ENCODE measurements at places on chromosomes 1 and 21.

- DNase-seq, result no peak
Measured at GRCh38 chr21:28903448-28903847, 89.2 kb downstream of the LTN1 start.

GRCh38 chr1:29673669-29674626 lies 437.6 kb downstream of the PTPRU start:
- no peak for DNase-seq

DNA sequence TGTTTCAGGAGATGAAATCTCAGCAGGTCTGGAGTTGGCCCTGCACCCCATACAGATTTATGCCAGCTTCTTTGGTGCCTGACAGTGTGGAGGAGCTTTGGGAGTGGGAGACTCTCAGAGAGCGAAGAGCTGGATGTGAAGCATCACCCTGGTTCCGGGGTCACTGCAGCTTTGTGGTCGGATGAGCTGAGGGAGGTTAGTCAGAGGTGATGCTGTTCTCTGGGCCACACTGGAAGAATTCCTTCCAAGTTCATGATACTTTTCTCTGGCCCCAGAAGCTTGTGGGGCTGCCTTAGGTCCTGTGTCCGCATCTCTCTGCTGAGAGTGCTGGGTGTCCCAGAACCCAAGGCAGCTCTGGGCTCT lies 467.8 kb downstream of the CAMTA1 start:
- DNase-seq, result no peak

- no peak for DNase-seq
Measured at GRCh38 chr1:171257607-171258076, 9.3 kb downstream of the FMO1 start.

DNA sequence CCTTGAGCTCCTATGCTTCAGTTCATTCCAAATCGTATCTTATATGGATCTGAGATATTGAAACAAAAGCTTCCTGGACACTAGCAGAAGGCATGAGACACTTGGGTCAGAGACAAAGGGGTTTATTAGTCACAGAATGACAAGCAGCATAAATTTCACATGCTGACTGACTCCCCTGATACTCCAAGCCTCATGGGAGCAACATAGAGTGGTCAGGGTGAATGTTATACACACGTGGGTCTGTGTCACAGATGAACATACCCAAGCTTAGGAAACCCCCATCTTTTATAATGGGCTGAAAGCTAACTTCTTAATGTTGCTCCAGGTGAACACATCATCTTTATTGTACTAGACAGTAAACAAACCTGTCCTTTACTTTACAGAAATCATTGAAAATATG lies 599.9 kb upstream of the RGS18 start:
- no peak for DNase-seq

DNA sequence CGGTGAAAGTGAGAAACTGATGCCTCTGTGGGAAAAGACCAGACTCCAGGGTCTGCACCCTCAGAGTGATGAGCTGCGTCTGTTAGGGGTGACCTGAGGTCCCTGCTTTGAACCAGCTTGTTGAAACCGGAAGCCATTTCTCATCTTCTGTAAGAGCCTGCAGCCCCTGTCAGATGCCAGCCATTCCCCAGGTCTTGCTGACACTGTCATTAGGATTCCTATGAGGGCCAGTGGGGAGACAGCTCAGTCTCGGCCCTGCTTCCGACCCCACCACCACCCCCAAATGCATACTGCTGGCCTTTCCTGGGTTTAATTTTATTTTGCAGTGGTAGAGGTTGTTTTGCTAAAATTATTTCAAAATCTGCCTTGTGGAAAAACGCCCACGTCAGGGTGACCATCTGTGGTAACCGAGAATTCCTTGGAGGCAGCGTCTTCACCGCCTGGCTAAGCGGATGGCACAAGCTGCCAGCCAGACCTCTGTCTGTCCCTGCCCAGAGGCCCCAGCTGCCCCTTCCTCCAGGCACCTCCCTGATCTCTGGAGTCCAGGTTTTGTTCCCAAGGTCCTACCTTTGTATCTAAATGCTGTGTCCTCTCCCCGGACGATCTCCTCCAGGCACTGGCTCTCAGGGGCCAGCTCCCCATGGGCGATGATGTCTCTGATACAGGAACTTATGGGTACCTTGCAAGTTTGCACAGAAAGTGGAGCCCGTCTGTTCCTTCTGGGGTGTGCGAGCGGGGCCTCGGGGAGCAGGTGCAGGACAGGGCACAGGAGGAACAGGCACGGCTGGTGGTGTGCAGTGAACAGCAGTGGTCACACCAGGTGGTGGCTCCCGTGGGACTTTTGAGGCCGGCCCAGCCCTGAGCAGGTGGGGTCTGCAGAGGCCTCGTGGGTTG lies 49.9 kb downstream of the PRKCZ start:
- DNase-seq, result no peak

- no peak for DNase-seq
Measured at GRCh38 chr21:44923480-44924084, 2.9 kb upstream of the ITGB2 start.

- DNase-seq, result no peak
Measured at GRCh38 chr1:145979746-145980456, 15.4 kb downstream of the POLR3GL start.

GRCh38 chr1:50783286-50783685 lies 176.8 kb downstream of the FAF1 start:
- no peak for DNase-seq

GRCh38 chr21:20343186-20343585 lies 655.0 kb upstream of the NCAM2 start:
- DNase-seq, result no peak

DNA sequence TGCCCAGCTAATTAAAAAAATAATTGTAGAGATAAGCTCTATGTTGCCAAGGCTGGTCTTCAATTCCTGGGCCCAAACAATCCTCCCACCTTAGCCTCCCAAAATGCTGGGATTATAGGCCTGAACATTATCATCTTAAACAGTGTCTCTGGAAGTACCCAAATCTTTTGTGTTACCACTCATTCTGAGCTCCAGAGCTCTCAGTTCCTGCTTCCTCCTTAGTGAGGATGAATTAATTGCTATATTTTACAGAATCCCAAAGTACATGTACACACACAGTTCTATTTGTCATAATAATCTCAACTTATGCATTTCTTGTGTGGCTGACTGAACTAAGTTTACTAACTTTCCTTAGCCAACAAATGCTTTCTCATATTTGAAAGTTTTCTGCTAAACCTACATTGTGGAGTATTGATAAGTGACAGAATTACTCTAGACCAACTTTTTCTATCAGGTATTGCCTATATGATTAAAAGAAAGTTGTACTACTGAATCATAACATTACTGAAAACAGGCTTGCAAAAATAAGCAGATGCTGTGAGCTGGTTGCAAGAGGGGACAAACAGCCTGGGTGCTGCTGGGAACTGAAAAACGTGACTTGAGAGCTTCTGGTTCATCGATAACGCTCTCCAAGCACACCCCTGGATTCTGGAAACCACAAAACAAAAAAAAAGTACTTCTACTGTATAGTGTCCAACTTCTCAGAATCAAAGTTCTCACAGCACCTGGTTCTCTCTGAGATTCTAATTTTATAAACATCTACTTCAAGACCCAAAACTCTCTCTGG lies 15.3 kb downstream of the VAV3 start:
- no peak for DNase-seq
